ENCODE measurements at places on chromosomes 2 and 18.

- DNase-seq = no peak
Measured at GRCh38 chr2:217698691-217699090, 304.1 kb downstream of the TNS1 start.

DNA sequence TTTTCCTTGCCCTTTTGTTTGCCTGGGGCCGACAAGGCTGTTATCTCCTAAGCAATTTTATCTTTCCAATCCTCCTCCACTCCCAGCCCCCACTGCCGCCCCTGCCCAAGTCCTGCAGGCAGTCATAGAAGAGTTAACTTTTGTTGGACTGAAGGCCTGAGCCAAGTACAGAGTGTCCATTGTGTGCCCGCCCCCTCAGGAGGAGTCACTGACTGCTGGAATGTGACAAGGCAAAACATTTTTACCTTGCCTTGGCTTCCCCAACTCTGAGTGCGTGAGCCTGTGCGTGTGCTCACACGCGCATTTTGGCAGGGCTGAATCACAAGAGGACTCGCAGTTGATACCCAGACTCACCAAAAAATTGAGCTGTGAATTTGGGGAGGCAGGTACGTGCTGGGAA lies 16.2 kb downstream of the SETBP1 start:
- peak; percentile 66 for DNase-seq

DNA sequence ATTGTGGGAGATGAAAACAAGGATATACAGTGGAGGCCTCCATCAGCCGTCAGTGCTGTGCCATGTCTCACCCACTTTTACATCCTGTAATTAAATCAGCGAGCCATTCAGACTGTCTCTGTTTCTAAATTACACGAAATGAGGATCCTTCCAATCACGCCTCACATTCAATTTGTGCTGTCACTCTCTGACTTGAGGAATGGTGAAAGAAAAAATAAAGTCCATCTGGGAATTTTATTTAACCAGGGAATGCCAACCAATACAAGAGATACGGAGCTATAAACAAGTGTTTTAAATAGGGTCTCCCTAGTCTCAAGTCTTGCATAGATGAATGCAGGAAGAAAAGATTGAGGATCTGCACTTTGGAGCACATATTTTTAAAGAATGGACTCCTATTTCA lies 72.8 kb downstream of the CMPK2 start:
- DNase-seq = no peak

DNA sequence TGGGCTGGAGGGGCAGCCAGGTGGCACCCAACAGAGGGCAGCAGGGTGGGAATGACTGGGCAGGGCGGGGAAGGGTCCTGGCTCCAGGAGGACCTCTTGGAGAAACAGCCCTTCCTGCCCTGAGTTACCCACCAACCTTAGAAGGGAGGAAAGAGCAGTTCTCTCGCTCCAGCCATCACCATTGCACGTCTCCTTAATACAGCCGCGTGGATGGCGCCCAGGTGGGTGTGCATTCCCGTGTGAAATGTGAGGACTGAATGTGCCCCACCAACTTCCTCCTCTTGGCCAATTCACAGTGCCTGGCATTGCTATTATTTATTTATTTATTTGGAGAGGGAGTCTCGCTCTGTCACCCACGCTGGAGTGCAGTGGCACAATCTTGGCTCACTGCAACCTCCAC lies 107.0 kb downstream of the SMIM21 start:
- no peak for DNase-seq

DNA sequence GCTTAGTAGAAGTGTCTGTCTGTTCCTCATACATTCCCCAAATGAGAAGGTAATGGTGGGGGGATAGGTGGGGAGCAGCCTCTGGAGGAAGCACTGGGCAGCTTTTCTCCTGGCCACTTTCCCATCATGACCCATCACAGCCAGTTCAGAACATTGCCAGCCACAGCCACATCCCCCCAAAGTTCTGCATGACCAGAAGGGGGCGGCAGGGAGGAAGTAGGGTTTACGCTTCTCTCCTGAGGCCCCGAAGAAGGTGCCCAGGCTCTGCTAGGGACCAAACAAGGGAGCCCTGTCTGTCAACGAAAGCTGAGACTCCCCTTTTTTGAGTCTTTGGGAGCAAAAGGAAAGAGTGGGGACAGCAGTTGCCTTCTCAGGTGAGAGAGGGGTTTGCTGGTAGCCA lies 7.7 kb downstream of the IGFBP5 start:
- peak; percentile 53 for DNase-seq

DNA sequence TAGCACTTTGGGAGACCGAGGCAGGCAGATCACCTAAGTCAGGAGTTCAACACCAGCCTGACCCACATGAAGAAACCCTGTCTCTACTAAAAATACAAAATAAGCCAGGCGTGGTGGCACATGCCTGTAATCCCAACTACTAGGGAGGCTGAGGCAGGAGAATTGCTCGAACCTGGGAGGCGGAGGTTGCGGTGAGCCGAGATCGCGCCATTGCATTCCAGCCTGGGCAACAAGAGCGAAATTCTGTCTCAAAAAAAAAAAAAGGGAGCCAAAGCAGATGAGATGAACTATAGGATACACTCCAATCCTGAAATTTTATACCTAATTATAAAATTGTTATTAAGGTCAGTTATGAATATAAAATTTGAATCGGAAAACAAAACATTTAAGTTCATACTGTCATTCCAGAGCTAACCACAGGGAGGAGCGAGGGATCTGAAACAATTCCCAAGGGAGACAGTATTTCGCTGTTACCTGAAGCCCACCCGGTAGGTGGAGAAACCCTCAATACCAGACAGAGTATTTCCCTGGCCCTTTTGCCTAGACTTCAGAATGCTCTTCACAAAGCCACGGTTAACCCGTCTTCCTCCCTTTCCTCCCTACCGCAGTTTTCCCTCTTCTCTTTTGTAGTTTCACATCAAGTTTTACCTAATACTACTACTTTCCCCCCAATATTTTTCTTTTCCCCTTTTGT lies 1.4 kb downstream of the PPM1G start:
- DNase-seq = peak; percentile 65

GRCh38 chr2:224909885-224910573 lies 132.2 kb downstream of the DOCK10 start:
- no peak for DNase-seq

GRCh38 chr2:24881623-24882022 lies 38.4 kb downstream of the ADCY3 start:
- peak; percentile 39 for DNase-seq

DNA sequence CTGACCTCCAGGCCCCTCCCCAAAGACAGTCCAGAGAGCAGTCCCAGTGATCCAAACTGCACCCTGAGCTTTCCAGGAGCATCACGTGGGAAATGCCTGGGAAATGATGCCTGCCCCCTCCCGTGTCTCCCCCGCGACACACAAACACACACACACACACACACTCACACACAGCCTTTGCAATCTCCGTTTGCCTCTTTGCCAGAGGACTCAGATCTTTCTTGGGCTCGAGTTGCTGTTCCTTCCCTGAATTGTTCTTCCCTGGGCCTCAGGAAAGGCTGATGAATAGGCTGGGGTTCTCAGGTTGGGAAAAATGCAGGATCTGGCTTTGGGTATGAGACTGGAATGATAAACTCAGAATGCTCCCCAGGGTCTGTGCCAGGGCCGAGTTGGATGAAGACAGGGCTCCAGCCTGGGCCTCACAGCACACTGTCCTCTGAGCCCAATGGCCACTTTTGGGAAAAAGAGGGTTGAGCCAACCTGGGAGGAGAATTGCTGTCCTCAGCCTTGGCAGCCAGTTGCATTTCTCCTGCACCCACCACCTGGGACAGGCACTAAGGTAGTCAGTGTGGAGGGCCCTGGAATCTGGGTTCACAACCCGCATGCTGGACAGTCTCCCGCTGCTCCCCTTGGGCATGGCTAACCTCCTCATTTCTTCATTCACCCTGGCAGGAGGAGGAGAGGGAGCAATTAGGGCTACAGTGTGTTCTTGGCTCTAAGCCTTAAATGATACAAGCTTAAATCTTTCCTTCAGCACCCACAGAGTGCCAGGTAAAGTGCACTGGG lies 43.9 kb upstream of the ATP6V1B1 start:
- DNase-seq = no peak

DNA sequence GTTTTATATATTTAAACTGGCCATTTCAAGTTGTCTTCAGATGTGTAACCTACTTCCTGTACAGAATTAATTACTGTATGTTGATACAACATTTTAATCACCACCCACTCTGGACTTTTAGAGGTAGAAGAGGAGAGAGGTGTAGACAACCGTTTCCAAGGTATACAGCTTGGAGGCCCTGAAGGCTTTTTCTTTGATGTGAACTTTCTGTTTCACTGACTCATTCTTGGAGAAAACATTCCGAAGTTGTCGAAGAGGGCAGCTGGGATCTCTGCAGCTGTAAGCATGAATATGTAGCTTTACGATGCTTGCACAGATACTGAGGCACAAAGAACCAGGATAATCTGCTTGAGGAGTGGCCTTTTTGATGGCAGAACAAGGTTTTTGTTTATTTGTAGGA lies 137.0 kb downstream of the NCKAP5 start:
- peak; percentile 34 for DNase-seq

GRCh38 chr2:44237221-44237620 lies 38.1 kb upstream of the SLC3A1 start:
- DNase-seq = no peak

GRCh38 chr2:188042412-188042811 lies 249.3 kb upstream of the GULP1 start:
- no peak for DNase-seq

DNA sequence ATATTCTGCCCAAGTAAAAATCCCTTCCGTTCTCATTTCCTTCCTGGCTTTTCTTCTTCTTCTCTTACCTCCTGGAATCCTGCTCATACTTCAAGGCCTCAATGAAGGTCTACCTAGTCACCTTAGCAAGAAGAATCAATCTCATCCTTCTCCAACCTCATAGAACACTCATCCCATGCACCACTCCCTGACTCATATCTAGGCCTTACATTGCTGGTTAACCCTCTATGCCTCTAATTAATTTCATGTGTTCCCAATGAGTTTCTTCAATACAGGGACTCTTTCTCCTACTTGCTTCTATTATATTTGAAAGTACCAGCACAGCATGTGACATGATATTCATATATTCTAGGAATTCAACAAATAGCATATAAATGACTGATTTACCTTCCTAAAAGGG lies 63.0 kb downstream of the BCL11A start:
- no peak for DNase-seq

GRCh38 chr2:219399716-219400478 lies 12.2 kb upstream of the DNPEP start:
- DNase-seq = peak; percentile 63

DNA sequence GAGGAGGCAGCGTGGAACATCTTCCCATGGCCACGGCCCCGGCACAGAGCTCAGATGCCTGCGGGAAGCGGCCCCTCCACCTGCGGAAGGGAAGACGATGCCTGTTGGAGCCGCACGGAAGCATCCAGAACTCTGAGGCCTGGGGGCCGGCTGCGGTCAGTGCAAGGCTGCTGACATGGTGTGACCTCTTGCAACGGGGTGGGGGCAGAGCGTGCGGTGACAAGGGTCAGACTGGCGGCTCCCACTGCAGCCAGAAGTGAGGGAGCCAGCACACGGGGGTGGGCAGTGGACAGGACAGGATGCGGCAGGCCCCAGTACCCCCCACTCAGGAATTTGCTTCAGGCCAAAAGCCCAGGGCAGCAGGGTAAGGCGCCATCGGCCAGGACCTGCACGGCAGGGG lies 48.8 kb downstream of the SLC66A2 start:
- DNase-seq = no peak

- no peak for DNase-seq
Measured at GRCh38 chr2:147836099-147836498, 8.7 kb upstream of the ACVR2A start.

GRCh38 chr2:124112966-124113365 lies 87.9 kb downstream of the CNTNAP5 start:
- DNase-seq = no peak

GRCh38 chr2:179373816-179374215 lies 109.2 kb upstream of the SESTD1 start:
- no peak for DNase-seq

DNA sequence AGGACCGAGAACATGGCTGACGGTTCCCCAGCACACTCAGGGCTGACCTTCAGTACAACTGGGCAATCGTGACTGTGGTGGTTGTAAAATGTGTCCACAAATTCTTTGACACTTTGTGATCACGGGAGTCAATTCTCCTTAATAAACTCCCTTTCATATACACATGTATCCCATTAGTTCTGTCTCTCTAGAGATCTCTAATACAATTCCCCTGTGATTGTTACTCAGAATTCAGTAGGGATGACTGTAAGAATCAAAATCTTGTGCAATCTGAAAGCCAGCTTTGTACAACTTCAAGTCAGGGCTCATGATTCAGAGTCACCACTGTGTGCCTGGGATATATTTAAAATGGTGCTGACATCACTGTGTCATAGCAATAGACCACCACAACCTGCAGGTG lies 89.5 kb upstream of the LMAN1 start:
- DNase-seq = no peak

- no peak for DNase-seq
Measured at GRCh38 chr18:33424266-33424946, 16.1 kb downstream of the CCDC178 start.

GRCh38 chr2:46336283-46336959 lies 39.2 kb downstream of the EPAS1 start:
- no peak for DNase-seq

- no peak for DNase-seq
Measured at GRCh38 chr2:28680657-28681056, 71.0 kb upstream of the PPP1CB start.
